MG63 (cell line): ENCODE measurements at places on chromosomes 1 and 21. TPM values are rescaled to one million over a fixed set of nuclear protein-coding genes. Genes with fewer than 3 reads are reported as not detected.

KCNN3 gene
- 1.6 TPM in 1 of 2 replicates, not detected in the other for total RNA-seq

S100A4 gene
- total RNA-seq = 438 and 702 TPM in 2 replicates

ZBTB8A gene
- 2.6 and 3.2 TPM in 2 replicates for total RNA-seq

SEC16B gene
- 0.72 and 3.5 TPM in 2 replicates for total RNA-seq

PI4KB gene
- 42.2 and 44.2 TPM in 2 replicates for total RNA-seq

TRNP1 gene
- total RNA-seq = 4.7 and 8.8 TPM in 2 replicates

GLMN gene
- total RNA-seq = 11.1 and 31.0 TPM in 2 replicates

THEM5 gene
- total RNA-seq = not detected in 2 replicates

ZNF648 gene
- not detected in 2 replicates for total RNA-seq

OR2T33 gene
- not detected in 2 replicates for total RNA-seq

MYOG gene
- not detected in 2 replicates for total RNA-seq

DNA sequence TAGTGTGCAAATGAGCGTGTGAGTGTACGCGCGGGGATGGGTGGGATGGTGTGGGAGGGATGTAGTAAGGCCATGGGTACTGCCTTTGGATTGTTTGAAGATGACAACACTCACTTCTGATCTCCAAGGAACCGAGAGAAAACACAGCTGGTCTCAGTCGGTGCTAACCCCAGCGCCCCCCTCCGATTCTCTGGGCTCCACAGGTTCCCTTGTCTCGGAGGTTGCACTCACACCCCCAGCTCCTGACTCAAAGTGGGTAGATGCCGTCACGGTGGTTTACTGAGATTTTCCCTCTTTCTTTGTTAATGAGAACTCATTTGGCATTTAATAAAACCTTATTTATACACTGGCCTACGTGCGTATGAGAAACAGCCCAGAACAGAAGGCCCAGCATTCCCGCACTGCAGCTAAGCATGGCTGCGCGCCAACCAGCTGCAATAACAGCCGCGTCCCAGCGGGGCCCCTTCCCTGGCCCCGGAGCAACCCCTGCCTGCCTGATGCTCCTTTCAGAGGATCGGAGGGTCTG, 25.8 kb downstream of the ABCA4 start:
- peak; percentile 31 for DNase-seq

DNA sequence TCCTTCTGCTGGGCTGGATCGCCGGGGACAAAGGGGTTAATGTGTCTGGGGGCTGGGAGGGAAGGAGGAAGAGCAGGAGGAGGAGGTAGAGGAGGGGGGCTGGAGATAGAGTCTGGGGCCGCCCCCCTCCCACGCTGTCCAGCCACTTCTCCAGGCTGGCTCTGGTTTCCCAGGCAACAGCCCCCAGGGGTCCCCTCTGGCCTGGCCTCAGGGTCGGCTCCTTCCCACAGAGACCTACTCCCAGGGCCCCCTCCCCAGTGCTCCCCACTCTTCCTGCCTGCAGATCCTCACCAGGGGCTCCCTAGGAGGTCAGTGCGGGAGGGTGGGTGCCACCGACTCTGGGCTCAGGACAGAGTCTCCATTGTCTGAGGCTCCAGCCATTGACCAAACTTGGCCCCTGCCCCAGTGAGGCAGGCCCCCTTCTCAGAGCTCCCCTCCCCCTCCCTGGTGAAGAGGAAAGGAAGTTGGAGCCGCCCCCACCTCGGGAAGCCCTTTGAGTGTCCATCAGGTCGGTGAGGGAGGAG, 34.1 kb downstream of the ARHGEF10L start:
- no peak for DNase-seq

DNA sequence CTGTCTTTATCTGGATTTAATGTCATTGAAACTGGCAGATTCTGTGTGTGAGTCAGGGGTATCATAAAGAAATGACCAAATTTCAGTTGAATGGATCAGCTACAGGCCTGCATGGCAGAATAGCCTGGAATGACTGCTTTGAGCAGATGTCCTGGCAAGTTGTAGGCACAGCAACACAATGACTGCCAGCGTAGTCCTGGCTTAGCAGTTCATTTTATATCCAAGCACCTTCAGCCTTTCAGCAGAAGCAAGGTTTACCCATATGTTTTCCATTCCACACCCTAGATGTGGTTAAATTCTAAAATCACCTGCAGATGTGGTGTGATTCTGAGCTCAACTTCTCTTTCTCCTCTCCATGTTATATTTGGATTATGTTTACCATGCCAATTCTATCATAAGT, 22.3 kb upstream of the PTGFR start:
- DNase-seq = no peak

DNA sequence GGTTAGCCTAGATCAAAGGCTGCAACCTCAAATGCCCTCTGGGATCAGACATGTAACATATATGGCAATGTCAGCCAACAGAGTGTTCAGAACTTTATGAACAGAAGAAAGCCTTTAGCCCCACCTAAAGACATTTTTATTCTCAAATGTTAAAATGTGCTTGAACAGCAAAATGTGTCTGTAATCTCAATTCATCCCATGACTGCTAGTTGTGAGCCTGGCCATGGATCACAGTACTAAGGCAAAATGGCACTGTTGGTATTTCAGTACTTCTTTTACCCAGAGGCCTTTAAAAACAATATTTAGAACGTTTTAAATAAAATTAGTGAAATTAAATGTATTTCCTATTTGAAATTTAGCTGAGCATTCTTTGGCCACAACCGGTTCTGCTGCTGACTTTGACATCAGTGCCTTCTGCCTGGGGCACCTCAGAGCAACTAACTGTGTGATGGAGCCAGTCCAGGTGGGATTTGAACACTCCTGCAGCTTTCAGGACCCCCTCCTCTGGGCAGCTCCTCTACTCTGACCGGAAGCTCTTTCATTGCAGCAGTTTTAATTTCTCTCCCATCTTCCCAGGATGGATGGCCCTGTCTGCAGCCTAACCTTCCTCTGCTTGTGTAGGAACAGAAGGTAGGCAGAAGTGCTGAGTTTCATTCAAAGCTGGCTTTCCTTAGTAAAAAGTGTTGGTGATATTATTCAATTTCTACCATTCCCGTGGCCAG, 68.3 kb upstream of the NFIA start:
- no peak for DNase-seq

DNA sequence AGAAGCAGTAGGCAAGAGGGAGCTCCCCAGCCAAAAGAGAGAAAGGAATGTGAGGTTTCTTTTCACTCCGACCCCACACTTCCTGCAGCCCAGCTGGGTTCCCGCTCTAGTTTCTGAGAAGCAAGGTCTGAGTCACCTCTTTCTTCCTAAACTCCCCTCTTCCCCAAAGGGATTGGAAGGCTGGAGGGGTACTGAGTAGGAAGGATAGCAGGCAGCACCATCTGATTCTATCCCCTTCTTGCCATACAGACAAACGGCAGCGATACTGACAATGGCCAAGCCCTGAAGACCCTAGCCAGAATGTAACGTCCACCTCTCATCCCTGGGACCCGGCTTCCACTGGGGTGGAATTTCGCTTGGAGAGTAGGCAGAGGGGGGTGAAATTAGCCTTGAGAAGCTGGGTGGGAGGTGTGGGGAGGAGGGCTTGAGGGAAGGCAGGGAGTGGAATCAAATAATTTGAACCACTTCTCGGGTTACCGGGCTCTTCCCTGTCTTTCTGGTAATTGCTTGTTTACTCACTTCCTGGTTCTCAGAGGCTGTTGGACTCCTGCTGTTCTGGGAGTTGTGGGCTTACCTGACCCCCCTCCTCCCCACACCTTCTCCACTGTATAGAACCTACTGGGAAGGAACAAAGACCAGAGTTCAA, 13.2 kb downstream of the IER5 start:
- peak; percentile 67 for DNase-seq

- no peak for DNase-seq
Observed at GRCh38 chr1:81126989-81127581, 673.6 kb upstream of the ADGRL2 start.

DNA sequence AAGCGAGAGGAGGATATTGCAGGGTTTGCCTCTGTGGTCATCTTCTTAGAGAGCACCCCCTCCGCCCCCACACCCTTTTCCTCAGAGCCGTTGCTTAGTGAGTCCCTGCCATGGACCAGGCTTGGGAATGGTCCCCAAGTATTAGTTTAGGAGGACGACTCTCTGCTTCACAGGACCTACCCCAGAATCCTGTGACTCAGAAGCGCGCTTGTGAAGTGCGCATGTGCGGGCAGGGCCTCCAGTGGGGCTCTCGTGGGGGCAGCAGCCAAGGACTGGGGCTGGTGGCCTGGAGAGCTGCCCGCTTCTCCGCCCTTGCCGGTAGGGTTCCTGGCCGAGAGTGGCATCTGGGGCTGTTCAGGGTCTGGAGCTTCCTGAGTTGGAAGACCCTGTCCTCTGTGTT, 37.3 kb upstream of the HMGN1 start:
- peak; percentile 83 for DNase-seq

- no peak for DNase-seq
Observed at GRCh38 chr1:147080006-147080661, 92.1 kb downstream of the PRKAB2 start.

- DNase-seq = no peak
Observed at GRCh38 chr1:75901371-75901770, 30.8 kb downstream of the ASB17 start.

DNA sequence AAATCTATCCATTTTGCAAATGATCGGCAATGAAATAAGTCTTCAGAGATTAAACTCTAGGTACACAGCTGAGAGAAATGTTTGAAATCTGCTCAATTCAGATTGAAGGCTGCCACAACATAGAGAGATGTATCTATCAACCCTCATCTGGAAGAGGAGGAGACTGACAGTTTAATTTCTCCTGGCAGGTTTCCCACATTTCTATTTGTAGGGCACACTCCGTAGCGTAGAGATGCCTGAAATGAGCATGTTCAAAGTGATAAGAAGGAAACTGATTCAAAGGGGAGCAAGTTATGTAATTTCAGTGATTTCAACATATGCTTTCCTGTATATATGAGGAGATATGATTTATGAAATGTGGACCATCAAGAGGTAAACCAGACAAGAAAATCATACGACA, 44.1 kb downstream of the NIBAN1 start:
- no peak for DNase-seq

- DNase-seq = no peak
Observed at GRCh38 chr1:30845904-30846290, 62.7 kb downstream of the SDC3 start.

GRCh38 chr1:30919025-30919881, 10.7 kb upstream of the SDC3 start:
- no peak for DNase-seq

DNA sequence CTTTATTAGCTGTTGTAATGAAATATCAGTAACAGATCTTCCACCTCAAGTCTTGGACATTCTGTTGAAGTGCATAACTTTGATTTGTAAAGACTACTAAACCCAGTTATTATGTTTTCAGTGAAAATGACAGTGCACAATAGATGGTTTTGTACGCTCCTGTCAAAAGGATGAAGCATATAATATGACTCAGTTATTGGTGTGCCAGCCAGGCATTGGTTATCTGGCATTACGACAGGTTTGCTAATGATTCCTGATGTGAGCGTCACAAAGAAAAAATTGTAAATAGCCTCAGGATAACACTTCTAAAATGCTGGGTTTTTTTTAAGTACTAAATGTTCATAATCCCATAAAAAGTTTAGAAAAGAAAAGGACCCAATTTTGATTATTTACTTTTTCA, 147.9 kb downstream of the MAGI3 start:
- DNase-seq = peak; percentile 79

- no peak for DNase-seq
Observed at GRCh38 chr1:24911651-24912155, 18.4 kb downstream of the RUNX3 start.

- DNase-seq = no peak
Observed at GRCh38 chr1:61083807-61084440, 1.6 kb downstream of the NFIA start.

- DNase-seq = no peak
Observed at GRCh38 chr1:8167936-8168335, 141.8 kb upstream of the ERRFI1 start.

DNA sequence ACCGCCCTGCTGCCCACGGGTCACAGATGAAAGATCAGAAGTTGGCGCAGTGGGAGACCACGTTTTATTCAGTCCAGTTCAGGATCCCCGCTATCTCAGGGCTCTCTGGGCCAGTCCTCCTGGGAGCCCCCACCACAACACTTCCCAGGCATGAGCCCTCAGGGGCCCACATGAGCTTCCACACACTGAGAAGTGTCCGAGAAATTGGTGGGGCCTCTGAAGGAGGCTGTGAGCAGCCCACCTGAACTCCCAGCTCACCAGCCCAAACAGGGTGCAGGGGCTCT, 12.1 kb downstream of the TRIM46 start:
- no peak for DNase-seq

DNA sequence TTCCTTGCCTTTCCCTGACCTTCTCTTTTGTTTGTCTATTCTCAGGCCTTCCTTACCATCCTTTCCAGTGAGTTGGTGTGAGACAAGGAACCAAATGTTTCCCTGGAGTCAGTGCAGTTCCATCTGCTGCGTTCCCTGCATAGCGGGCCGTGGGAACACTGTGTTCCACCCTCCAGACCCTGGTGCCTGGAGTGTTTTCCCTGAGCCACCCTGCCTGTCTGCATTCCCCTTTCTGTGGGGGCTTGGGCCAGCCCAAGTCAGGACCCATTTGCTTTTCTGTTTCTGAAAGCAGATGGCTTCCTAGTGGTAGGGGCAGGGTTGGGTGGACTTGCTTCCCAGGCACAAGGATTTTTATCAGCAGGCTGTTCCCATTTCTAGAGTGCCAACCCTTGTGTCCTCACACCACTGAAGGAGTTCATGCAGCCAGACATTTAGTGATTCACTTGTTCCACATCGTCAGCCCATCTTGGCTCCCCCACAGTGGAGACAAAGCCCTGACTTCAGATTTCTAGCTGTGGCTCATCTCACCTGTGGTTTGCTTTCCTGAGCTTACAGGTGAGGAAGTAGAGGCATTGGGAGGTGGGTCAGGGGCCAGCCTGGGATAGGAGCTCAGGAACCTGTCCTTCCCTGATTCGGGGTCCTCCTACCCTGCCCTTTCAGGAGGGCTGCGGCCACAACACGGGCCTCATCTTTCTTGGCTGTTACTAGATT, 14.1 kb upstream of the MYOG start:
- no peak for DNase-seq

- DNase-seq = no peak
Observed at GRCh38 chr1:190175320-190175719, 302.3 kb downstream of the BRINP3 start.

DNA sequence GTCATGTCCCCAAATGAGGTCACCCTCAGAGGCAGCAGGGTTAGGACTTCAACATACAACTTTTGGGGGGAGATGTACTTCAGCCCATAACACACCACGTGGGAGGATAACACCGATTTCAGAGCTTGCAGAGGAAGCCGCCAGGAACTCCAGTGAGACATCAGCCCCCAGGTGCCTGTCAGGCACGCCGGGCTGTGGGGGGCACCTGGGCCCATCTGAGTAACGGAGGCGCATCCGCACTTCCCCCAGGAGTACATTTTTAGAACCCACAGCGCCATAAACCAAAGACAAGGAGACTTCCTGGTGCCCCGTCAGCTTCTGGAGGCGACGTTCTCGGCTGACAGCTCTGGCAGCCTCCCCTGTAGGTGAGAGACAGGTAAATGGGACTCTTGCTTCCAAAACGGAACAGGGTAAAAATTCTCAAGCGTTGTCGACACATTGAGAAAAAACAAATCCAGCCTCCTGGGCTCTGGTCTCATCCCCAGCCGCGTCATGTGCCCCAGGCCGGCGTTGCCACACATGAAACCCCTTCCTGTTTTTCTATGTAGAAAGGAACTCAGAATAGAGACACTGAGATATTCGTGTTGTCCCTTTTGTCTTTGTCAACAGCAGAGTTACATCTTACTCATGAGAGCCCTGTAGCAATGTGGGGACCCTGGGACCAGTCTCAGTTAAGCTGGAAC, 93.3 kb downstream of the PDE9A start:
- DNase-seq = no peak

GRCh38 chr1:168683871-168684270, 45.1 kb downstream of the DPT start:
- DNase-seq = no peak

- DNase-seq = no peak
Observed at GRCh38 chr1:59730302-59730701, 84.4 kb upstream of the HOOK1 start.

- DNase-seq = peak; percentile 38
Observed at GRCh38 chr1:207495801-207496792, at the start of gene CR1. Gene CR1, plus strand, starts transcription at chr1:207496157. Its CDS starts 111 bp downstream, at chr1:207496268.
